ENCODE measurements at places on chromosomes 12 and 14.

DNA sequence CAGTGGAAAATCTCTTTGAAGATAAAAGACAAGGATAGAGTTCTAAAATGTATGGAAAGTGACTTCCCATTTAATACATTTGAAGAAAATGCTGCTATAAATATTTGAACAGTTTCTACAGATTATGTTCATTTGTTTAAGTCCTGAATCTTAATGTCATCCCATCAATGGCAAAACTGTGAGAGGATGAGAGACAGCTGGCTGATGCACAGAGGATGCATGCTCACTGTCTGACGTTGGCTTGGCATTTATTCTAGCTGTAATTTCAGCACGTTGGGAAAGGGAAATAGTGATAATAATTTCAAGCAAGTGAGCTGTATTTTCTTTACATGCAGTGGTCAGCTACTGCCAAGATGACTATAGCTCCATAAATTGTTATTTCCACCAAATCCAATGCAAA lies 40.5 kb downstream of the PPFIA2 start:
- DNase-seq: no peak

- no peak for DNase-seq
Measured at GRCh38 chr14:51604073-51604472, 47.6 kb upstream of the FRMD6 start.

DNA sequence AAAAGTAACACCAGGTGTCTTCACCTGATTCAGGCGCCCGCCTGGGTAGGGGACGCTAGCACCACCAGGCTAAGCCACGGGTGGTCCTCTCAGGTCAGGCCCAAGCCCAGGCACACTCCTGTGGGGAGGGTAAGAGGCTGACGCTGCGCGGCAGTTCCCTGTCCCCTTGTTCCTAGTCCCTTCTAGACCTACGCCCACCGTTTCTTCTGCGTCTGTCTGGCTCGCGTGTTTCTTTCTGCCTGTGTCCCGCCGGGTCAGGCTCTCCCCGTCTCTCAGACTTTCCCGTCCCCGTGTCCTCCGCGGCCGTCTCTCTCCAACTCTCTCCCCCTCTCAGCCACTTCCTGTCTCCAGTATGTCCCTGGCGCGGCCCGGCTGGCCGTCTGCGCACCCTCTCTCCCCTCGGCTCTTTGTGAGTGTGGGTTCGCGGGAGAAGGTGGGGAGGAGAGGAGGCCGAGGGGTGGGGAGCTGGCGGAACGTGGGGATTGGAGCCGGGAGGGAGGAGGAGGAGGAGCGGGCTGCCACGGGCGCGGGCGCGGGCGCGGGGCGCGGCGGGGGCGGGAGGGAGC lies 3.1 kb upstream of the TNS2 start:
- DNase-seq: peak; percentile 67

GRCh38 chr14:48333221-48333920 lies 658.0 kb upstream of the MDGA2 start:
- DNase-seq: no peak

- no peak for DNase-seq
Measured at GRCh38 chr12:81440001-81440400, 319.1 kb downstream of the PPFIA2 start.

- DNase-seq: no peak
Measured at GRCh38 chr14:68762953-68763764, 29.7 kb downstream of the ZFP36L1 start.

All from activated CD8-positive, alpha-beta memory T cell treated with anti-CD3 and anti-CD28 coated beads, Interleukin-2, amount 10 ng/mL, durations not matched to agents 7 days and 5 days (primary cell).